ENCODE measurements at places on chromosomes 11 and 22. TPM values are rescaled to one million over a fixed set of nuclear protein-coding genes. Genes with fewer than 3 reads are reported as not detected.

Gene CBLIF
- not detected for total RNA-seq

Gene CASP5
- total RNA-seq, result 0.50 TPM

Gene CNTF
- total RNA-seq, result 1.8 TPM

Gene ROBO4
- total RNA-seq, result 14.3 TPM

Gene OR8D4
- total RNA-seq, result 0.10 TPM

Gene CYP2R1
- total RNA-seq, result 23.4 TPM

Gene TSPAN4
- total RNA-seq, result 151 TPM

Gene TRIM51
- not detected for total RNA-seq

Gene OR5B21
- total RNA-seq, result not detected

Gene TPST2
- 10.5 TPM for total RNA-seq

Gene TRIM3
- total RNA-seq, result 28.2 TPM

Gene ZFPL1
- 32.6 TPM for total RNA-seq

Gene HPX
- 2.8 TPM for total RNA-seq

Gene RDX
- total RNA-seq, result 158 TPM

Gene PARVG
- total RNA-seq, result 7.3 TPM

Gene GP1BB
- total RNA-seq, result 5.3 TPM

Gene CYP2D6
- 2.1 TPM for total RNA-seq

Gene FLRT1
- 6.7 TPM for total RNA-seq

Gene BACE1-AS
- 9.3 TPM for total RNA-seq

Gene B4GALNT4
- 67.1 TPM for total RNA-seq

Gene LRRN4CL
- total RNA-seq, result 15.0 TPM

Gene PVALB
- total RNA-seq, result 10.0 TPM

Gene RIMBP3B
- 0.40 TPM for total RNA-seq

Gene ZNF214
- 12.7 TPM for total RNA-seq

Gene FXYD2
- total RNA-seq, result 1.4 TPM

Gene PPM1F
- total RNA-seq, result 22.6 TPM

Gene MCHR1
- total RNA-seq, result 2.4 TPM

Gene RASSF10
- 7.9 TPM for total RNA-seq

Gene KCNJ1
- total RNA-seq, result not detected

Gene MAPK11
- total RNA-seq, result 5.7 TPM

Gene MYEOV
- not detected for total RNA-seq

Gene TMEM45B
- 3.2 TPM for total RNA-seq

Gene TSPAN32
- total RNA-seq, result 2.5 TPM

Gene DSCAML1
- total RNA-seq, result 4.4 TPM

Gene ANKK1
- total RNA-seq, result 0.20 TPM

Gene HEPHL1
- total RNA-seq, result not detected

Gene KRTAP5-1
- not detected for total RNA-seq

Gene DEAF1
- 77.8 TPM for total RNA-seq

Gene LUZP2
- 80.1 TPM for total RNA-seq

Gene FOXRED2
- total RNA-seq, result 13.0 TPM

Gene OR2AG2
- total RNA-seq, result 0.28 TPM

Gene FOLR2
- total RNA-seq, result 34.1 TPM

Gene BTG4
- total RNA-seq, result not detected

Gene WNT11
- total RNA-seq, result 6.0 TPM

Gene GNG3
- total RNA-seq, result 54.8 TPM

Gene OR10A6
- not detected for total RNA-seq
